ENCODE measurements at places on chromosomes 7 and 10. TPM values are rescaled to one million over a fixed set of nuclear protein-coding genes. Genes with fewer than 3 reads are reported as not detected.

The MYL10 gene
- not detected for total RNA-seq

The POLR2J2 gene
- total RNA-seq, result 1.7 TPM

The EGR2 gene
- 0.58 TPM for total RNA-seq

The NPC1L1 gene
- under 0.01 TPM for total RNA-seq

The PDE1C gene
- 13.0 TPM for total RNA-seq

The MEOX2 gene
- 43.3 TPM for total RNA-seq

The ACBD7 gene
- 0.85 TPM for total RNA-seq

The PTPRN2 gene
- 1.7 TPM for total RNA-seq

The CCDC3 gene
- 4.5 TPM for total RNA-seq

The OR2A42 gene
- not detected for total RNA-seq

The ANKRD7 gene
- 0.19 TPM for total RNA-seq

The MET gene
- total RNA-seq, result 67.1 TPM

The EFCAB10 gene
- 0.56 TPM for total RNA-seq

The LRRN3 gene
- total RNA-seq, result 10.5 TPM

The AQP1 gene
- 152 TPM for total RNA-seq

The MSMB gene
- total RNA-seq, result not detected
